ENCODE measurements at places on chromosomes 2 and 18. TPM values are rescaled to one million over a fixed set of nuclear protein-coding genes. Genes with fewer than 3 reads are reported as not detected.
A peak's percentile ranks its signal among the peaks of the same experiment; 100 is the strongest.

TBC1D8 gene
- total RNA-seq, result 21.3 TPM

UGT1A4 gene
- total RNA-seq, result not detected

RAB17 gene
- 0.54 TPM for total RNA-seq

TPO gene
- total RNA-seq, result not detected

MC5R gene
- total RNA-seq, result not detected

XDH gene
- 3.1 TPM for total RNA-seq

ALPI gene
- total RNA-seq, result not detected

SERPINB13 gene
- not detected for total RNA-seq

YES1 gene
- 43.1 TPM for total RNA-seq

DSG1 gene
- total RNA-seq, result not detected

NDC80 gene
- 5.0 TPM for total RNA-seq

SANBR gene
- total RNA-seq, result 17.4 TPM

DNA sequence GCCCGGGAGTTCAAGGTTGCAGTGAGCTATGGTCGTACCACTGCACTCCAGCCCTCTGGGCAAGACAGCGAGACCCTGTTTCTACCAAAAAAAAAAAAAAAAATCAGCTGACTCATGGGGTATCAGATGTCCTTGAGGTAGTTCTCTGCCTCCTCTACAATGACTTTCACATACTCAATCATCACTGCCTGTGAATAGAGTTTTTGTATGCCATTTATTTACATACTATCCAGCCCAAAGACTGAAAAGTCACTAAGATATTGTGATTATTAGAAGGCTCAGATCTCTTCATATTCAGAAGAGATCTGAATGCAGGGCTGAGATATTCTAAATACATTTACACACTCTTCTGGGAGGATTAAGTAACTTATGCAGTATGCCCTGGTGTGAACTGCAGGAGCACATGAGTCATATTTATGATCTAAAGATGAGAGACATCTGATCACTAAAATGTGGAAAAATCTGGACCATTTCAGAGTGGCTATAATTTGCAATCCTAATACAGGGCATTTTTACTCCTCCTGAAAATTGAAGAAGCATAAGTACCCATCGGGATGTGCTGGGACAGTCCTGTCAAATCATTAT, 38.9 kb downstream of the KLF7 start:
- DNase-seq, result no peak

DNA sequence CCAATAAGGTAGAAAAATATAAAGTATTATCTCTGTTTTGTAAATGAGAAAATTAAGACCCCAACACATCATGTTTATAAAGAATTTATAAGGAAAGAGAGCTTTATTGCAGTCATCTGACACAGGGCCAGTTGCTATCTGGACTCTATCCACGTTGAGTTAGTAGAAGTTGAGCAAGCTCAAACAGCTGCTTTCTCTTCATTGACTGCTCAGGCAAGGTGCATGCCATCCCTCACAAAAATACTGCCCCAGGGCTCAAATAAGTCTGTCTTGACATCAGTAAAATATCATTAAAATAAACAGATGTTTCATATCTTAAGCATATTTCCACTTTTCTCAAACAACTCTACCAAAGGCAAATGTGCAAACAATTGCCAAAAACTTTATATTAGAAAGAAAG, 14.8 kb downstream of the COL5A2 start:
- peak; percentile 88 for DNase-seq

GRCh38 chr2:73985308-73986084, 786 bp downstream of the TET3 start:
- no peak for DNase-seq

GRCh38 chr18:34801774-34802173, 91.7 kb downstream of the DTNA start:
- peak; percentile 51 for DNase-seq

DNA sequence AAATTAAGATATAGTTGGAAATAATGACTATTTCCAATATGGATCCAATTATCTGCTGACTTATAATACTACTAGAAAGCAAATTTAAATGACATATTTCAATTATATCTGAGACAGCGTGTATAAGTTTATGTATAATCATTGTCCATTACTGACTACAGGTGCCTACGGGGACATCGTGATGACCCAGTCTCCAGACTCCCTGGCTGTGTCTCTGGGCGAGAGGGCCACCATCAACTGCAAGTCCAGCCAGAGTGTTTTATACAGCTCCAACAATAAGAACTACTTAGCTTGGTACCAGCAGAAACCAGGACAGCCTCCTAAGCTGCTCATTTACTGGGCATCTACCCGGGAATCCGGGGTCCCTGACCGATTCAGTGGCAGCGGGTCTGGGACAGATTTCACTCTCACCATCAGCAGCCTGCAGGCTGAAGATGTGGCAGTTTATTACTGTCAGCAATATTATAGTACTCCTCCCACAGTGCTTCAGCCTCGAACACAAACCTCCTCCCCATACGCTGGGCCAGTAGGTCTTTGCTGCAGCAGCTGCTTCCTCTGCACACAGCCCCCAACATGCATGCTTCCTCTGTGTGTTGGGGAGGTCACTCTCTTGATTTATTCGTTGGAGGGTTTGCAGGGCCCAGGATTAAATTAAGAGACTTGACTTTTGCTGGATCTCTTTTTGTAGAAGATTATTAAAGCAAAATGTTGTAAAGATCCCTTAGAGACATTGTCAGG, 194.4 kb downstream of the RPIA start:
- DNase-seq, result no peak

DNA sequence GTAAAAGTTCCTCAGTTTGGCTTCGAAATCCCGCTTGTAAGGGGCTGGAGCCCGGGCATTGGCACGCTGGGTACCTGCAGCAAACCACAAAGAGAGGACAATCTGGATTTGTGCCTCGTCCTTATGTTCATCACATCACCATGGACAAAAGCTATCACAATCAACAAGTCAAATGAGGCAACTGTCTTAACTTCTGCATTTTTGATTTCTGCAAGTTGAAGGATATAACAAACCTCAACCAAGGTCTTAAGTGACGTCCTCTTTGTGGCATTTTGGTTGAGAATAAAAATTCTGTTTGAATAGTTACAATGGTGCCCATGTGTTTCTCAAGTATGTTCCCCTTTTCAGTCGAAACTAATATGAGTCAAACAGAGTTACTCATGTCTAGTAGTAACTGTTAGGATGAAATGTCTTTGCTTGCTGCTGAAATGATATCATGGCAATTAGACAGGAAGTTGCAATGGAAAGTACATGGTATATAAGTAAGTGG, 70.8 kb upstream of the STK17B start:
- peak; percentile 21 for DNase-seq

GRCh38 chr2:45923701-45924100, 272.2 kb downstream of the PRKCE start:
- no peak for DNase-seq

DNA sequence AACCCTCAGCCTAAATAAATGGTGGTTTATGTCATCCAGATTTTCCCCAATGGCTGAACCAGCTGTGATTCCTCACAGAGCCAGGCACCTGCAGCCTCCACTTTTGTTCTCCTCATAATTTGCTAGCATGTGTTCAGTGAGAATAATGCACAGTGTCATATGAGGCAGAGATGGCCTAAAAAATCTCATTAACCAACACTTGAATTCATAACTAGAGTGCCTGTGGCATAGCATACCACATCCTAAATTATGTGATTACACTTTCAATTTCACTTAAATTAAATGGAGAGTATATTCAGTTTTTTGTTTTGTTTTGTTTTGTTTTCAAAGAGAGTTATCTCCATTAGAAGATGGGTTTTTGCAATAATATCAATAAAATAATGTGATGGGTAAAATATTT, 488.0 kb downstream of the CBLN2 start:
- DNase-seq, result no peak

- no peak for DNase-seq
Observed at GRCh38 chr2:61710711-61711110, 143.1 kb downstream of the FAM161A start.

DNA sequence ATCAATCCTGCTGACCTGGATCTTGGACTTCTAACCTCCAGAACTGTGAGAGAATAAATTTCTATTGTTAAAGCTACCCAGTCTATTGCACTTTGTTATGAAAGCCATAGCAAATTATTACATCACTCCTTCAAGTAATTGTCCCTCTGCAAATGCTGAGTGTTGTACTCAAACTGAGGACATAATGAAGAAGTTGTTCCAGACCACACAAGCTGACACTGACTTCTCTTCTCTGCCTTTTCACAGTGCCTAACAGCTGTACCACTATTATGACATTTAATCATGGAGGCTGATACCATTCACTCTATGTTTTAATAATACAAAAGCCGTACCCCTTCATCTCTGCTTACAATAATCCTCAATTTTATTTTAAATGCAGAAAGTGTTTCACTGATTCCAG, 424.1 kb upstream of the PIK3C3 start:
- DNase-seq, result no peak

DNA sequence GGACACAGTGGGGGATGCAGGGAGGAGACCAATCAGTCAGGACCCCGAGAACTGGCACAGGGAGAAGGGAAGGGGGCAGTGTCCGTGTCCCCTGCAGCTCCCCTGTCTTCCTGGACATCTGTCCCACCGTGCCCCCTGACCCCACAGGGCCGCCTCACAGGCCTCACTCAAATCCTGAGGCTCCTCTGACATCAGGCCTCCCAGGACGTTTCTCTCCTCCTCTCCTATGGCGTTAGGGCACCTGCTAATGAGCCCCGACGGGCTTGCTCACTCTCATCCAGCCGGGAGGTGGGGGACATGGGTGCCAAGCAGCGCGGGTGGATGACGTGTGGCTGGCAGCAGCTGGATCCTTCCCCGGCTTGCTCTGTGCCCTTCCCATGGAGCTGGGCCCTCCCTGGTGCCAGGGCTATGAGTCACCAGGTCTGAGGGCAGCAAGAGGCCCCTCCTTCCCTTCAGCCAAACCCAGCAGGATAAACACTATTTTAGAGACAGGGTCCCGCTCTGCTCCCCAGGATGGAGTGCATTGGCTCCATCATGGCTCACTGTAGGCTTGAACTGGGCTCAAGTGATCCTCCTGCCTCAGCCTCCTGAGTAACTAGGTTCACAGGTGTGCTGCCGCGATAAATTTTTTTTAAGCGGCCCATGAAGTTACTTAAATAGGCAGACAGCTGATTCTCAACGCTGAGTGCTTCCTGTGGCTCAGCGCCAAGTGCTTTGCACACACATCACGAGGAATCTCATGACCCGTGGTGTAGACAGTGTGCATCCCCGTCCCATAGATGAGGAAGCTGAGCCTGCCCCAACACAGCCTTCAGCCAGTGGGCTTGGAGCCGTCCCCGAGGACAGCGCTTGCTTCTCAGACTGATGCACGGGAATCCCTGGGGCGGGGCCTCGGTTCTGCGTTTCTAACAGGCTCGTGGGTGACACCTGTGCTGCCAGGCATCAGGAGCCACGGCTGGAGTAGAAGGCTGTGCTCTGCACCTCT, 64.5 kb upstream of the HDAC4 start:
- DNase-seq, result no peak

DNA sequence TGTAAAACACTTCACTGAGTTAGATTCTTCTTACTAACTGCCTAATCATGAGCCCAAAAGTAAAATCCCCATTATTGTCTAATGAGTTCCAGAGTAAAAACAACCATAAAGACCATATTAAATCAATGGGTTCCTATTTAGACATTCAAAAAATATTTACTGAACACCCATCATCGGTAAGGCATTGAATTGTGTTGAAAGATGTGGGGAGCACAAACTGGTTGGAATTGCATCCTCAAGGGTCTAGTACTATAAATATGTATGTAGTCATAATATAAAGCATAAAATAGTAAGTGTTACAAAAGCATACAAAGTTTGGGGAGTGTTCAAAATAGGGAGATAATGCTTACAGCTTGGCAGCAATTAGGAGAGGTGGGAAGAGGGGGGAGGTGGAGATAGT, 3.0 kb upstream of the MARCHF4 start:
- DNase-seq, result peak; percentile 23

GRCh38 chr2:139124271-139124670, 344.1 kb upstream of the NXPH2 start:
- no peak for DNase-seq

DNA sequence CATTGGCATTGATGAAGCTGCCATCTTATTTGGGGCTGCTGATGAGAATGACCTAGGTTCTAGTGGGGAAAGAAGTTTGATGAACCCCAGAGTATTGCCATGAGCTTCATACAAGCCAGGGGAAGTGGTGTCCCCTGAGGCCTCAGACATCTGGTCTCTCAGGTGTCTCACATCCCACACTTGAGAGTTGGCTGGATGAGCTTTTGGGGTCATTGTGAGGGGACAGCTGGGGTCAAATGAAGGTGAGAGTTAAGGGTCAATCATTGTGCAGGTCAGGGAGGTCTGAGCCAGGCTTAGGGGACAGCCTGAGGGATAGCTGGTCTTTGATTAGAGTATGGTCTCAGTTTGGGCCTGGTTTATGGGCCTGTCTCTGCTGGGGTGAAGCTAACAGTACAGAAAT, 336.5 kb downstream of the CYP26B1 start:
- no peak for DNase-seq

DNA sequence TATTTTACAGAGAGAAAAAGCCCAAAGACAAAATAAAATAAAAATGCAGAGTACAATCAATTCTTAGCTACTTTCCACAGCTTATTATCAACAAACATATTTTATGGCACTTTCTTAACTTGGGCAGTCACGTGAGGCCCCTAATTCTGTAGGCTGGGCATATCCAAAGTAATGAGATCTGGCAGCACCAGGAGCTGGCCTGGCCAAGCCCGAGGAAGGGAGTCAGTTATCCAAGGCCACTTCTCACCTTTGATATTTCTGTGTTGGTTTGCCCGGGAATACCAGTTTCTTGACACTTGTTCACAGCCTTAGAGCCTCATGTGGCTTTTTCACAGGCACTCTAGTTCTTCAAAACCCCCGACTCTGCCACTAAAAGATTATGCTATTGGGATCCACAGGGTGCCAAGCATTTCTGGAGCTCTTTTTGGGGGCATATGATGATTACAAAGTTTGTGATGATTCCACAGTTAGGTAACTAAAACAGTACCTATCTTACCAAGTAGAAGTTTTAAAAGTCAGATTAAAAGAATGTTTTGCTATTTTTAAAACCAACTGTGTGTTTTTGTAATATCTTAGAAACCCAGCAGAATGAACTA, 90.4 kb downstream of the MEP1B start:
- DNase-seq, result no peak

DNA sequence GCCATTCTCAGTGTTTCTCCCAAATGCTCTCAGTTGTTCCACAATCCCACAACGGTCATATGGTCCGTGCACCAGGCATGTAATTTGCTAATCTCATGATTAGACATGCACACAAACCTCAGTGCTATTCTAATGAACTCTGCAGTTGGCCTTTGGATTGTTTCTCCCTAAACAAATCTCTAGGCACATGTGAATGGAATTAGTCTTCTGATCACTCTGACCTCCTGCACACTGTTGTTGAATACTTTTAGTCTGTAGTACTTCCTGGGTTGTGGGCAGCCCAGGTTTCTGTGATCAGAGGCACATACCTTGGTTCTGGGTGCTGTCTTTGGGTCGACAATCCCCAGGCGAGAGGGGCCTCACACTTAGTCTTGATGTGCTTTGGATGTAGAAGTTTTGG, 498.7 kb upstream of the SPRED2 start:
- DNase-seq, result no peak

- peak; percentile 98 for DNase-seq
Observed at GRCh38 chr2:173652311-173652710, 297.6 kb downstream of the CDCA7 start.

- peak; percentile 32 for DNase-seq
Observed at GRCh38 chr18:11004951-11005350, 144.4 kb downstream of the PIEZO2 start.
